Pericardium fibroblast (primary cell): ENCODE measurements at places on chromosomes 6 and 20. TPM values are rescaled to one million over a fixed set of nuclear protein-coding genes. Genes with fewer than 3 reads are reported as not detected.

The GHRH gene
- not detected in 2 replicates for total RNA-seq

The PDE7B gene
- 7.5 and 7.7 TPM in 2 replicates for total RNA-seq

The TMEM170B gene
- total RNA-seq = 0.26 and 0.47 TPM in 2 replicates

The RPS18 gene
- 5,390 and 8,802 TPM in 2 replicates for total RNA-seq

The ECT2L gene
- not detected in 2 replicates for total RNA-seq

The AAR2 gene
- 27.9 and 34.0 TPM in 2 replicates for total RNA-seq

The HLA-DQA1 gene
- not detected in 2 replicates for total RNA-seq

The PLCB4 gene
- total RNA-seq = 0.23 and 0.26 TPM in 2 replicates

The TTK gene
- 0.70 and 0.94 TPM in 2 replicates for total RNA-seq

The SOX18 gene
- 0.58 and 0.77 TPM in 2 replicates for total RNA-seq

The PI3 gene
- total RNA-seq = not detected in 2 replicates

The PRL gene
- not detected in 2 replicates for total RNA-seq

The PLEKHG1 gene
- 0.58 and 2.6 TPM in 2 replicates for total RNA-seq

The OTOR gene
- not detected in 2 replicates for total RNA-seq

The SCRT2 gene
- total RNA-seq = not detected in 2 replicates

The GMPR gene
- 3.7 and 34.8 TPM in 2 replicates for total RNA-seq

The PCSK2 gene
- not detected in 2 replicates for total RNA-seq

The CD24 gene
- 0.34 and 7.5 TPM in 2 replicates for total RNA-seq

The PSMB9 gene
- 11.1 and 18.1 TPM in 2 replicates for total RNA-seq

The PNLDC1 gene
- total RNA-seq = 1.4 TPM in 1 of 2 replicates, not detected in the other

The TRAPPC3L gene
- 0.47 TPM in 1 of 2 replicates, not detected in the other for total RNA-seq

The ALDH5A1 gene
- 0.70 and 4.5 TPM in 2 replicates for total RNA-seq

The CST5 gene
- not detected in 2 replicates for total RNA-seq

The HSPA1L gene
- 0.12 and 0.34 TPM in 2 replicates for total RNA-seq

The MYCT1 gene
- total RNA-seq = 0.35 and 3.1 TPM in 2 replicates

The TRIM15 gene
- not detected in 2 replicates for total RNA-seq

The NAPB gene
- total RNA-seq = 2.4 and 4.3 TPM in 2 replicates

The PSMG4 gene
- total RNA-seq = 5.2 and 22.5 TPM in 2 replicates

The C2 gene
- 1.2 and 9.6 TPM in 2 replicates for total RNA-seq

The GABRR1 gene
- total RNA-seq = not detected in 2 replicates

The CPXM1 gene
- total RNA-seq = 13.2 and 49.5 TPM in 2 replicates
